ENCODE measurements at places on chromosomes 6 and 20.
A peak's percentile ranks its signal among the peaks of the same experiment; 100 is the strongest.

GRCh38 chr6:149317644-149318571 lies at the start of gene TAB2:
TAB2 (plus strand) TSS chr6:149317712; CDS start chr6:149369998, 52,286 bp downstream.
- DNase-seq, result peak; percentile 88

- no peak for DNase-seq
Observed at GRCh38 chr20:58611236-58612030, 39.6 kb upstream of the STX16 start.

- DNase-seq, result no peak
Observed at GRCh38 chr6:111982681-111983080, 71.2 kb upstream of the CCN6 start.

GRCh38 chr6:135291288-135292076 lies 110.4 kb downstream of the MYB start:
- DNase-seq, result no peak

DNA sequence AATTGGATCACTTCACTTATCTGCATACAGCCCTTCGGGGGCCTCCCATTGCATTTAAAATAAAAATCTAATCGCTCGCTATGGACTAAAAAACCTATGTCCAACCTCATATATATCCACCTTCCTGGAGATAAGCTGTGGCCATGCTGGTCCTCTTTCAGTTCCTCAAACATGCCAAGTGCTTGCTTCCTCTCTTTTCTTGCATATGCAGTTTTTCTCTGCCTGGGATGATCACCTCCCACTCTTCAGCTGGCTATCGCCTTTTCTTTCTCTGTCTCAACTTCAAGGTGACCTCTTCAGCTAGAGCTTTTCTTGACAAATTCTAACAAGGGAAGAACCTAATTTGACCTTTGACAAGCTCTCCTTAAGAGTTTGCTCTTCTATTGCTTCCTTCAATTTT lies 5.6 kb upstream of the TFB1M start:
- no peak for DNase-seq

GRCh38 chr6:170208651-170209353 lies 82.1 kb downstream of the DLL1 start:
- DNase-seq, result peak; percentile 4

Data from activated CD4-positive, alpha-beta memory T cell treated with anti-CD3 and anti-CD28 coated beads for 36 hours (primary cell).